ENCODE measurements at places on chromosomes 11 and 22.

DNA sequence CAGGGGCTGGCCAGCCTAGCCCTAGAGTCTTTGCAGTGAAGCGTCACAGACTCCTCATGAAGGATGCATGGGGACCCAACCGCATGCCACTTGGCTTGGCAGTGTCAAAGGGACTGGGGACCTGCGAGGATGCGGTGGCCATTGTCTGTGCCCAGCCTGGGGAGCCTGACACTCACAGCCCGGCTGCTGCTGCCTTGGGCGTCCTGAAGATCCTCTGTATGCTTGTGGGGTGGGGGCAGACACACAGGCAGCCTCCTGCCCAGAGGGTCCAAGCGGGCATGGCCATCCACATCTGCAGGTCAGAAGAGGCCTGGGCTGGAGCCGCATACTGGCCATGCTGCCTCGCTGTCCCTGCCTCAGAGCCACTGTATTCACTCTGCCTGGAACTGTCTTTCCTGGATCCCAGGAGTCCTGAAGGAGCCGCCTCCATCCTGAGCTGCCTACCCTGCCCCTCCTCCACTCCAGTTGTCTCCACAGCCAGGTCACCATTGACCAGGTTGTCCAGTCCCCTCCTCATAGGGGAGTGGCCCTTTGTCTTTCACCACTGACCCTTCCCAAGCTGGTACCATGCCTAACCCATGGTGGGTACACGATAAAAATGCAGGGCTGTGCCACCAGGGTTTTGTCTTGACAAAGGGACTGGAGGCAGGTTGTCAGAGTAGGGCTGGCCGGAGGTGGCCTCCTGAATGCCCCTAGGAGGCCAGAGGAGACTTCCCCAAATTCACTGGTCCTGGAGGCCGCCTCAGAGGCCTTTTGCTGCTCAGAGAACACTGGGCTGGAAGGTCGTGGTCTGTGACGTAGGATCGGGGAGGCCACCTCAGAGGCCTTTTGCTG is 107.0 kb downstream of the KCNQ1OT1 start:
- no peak for DNase-seq

GRCh38 chr22:27991586-27992293 is 72.7 kb upstream of the PITPNB start:
- DNase-seq, result no peak

GRCh38 chr11:133821776-133822175 is 23.5 kb downstream of the SPATA19 start:
- DNase-seq, result no peak

DNA sequence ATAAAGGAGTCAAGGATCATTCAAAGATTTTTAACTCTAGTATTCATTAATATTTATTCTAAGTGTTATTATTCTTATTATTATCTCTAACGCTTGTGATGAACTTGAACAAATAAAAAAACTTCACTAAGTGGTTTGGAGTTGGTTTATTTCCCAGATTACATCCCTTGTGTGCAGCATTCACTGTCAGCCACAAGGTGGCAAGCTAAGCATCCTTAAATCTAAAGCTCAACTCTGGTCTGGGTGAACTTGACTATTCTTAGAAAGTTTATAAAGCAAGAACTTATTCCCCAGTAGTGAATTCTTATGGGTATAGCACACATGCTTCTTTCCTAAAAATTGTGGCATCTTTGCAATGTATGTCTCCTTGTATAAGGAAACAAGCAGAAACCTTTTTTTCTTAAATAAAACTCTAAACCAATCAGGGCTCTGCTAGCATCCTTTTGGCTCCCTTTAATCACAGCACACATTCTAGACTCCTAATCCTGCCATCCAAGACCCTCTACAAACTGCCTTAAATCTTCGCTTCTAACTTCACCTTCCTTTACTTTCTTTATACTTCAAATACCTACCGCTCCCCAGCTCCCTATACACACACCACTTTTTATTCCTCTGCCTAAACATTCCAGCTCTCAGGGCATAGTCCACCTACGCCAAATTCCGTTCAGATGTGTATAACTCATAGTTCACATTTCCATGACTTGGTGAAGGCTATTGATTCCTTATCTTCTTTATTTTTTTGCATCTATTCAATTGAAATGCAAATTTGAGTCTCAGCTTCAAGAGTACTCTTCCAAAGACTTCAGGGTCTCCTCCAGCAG is 1068.8 kb downstream of the DLG2 start:
- no peak for DNase-seq

GRCh38 chr11:88552379-88553062 is 215.0 kb upstream of the CTSC start:
- DNase-seq, result no peak

- DNase-seq, result no peak
Observed at GRCh38 chr11:2399488-2400068, 972 bp upstream of the TSSC4 start.

DNA sequence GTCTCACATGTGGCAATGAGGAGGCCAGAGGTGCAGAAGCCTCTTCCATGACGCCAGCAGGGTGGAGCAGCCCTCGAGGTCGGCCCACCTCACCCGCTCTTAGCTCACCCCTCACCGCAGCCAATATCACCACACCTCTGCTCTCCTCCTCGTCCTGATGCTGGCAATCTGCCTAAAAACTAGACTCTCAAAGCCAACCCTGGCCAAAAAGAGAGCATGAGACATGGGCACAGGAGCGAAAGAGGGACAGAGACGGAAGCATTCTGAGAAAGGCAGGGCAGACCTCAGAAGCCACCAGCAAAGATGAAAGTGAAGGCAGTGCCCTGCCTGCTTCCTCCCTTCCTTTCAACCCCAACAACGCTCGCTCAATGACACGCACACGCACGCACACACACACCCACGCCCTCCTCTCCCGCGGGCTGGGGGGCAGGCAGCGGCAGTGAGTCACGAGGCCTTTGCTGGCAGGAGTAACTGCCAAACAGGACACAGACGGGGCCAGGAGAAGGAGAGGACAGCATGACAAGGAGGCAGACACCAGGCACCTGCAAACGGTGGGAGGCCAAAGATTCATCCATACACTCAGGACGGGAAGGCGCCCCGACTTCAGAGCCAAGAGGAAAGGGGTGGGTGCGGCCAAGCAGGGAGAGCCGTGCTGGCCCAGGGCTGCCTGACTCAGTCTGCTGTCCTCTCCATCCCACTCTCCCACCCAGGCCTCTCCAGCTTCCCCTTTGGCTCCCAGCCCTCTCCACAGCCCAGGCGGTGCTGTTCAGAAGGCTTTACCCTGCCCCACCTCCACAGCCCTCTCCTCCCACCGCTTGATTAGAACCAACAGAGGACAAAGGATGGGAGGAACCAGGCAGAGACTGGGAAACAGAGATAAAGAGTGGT is 11.4 kb downstream of the IGSF9B start:
- DNase-seq, result peak; percentile 97

GRCh38 chr11:124791626-124792341 is 8.4 kb downstream of the MSANTD2 start:
- no peak for DNase-seq

DNA sequence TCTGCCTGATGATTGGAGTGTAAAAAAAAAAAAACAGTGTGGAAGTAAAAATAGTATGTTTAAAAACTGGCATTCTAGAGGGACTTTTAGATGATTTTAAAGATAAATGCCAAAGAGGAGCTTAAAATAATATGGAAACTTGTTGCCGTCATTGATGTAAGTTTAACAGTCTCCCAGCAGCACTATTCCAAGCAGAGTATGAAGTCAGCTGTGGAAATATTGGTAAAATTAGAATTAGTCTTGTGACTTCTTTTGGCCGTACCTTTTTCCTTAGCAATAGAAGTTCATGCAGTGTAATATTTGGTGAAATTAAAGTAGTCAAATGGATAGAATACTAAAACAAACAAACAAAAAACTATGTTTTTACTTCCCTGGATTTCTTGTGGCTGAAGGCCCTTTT is 134.9 kb downstream of the METTL15 start:
- DNase-seq, result no peak

DNA sequence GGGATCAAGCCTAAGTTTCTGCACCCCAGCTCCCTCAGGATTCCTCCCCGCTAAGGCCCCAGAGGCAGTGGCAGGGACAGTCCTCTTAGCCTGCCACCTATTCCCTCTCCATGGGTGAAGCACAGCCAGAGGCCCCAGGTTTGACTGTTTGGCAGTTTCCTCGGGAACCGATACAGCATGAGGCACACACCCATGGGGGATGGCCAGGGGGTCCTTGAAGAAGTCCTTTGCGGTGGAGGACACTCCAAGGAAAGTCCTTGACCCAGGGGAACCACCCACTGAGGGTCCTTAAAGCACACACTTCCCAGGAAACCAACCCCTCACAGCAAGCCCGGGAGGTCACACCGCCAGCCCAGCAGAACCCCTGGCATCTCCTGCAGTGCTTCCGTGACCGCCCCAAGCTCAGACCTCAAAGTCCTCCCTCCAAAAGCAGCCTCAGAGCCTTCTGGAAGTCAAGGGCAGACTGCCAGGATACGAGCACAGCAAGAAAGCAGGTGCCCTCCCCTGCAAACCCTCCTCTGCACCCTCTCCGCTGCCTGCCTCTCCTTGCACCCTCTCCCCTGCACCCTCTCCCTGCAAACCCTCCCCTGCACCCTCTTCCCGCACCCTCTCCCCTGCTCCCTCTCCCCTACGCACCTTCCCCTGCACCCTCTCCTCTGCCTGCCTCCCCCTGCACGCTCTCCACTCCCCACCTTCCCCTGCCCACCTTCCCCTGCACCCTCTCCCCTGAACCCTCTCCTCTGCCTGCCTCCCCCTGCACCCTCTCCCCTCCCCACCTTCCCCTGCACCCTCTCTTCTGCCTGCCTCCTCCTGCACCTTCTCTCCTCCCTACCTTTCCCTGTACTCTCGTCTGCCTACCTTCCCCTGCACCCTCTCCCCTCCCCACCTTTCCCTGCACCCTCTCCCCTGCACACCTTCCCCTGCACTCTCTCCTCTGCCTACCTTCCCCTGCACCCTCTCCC is 1.4 kb downstream of the SIGIRR start:
- no peak for DNase-seq

DNA sequence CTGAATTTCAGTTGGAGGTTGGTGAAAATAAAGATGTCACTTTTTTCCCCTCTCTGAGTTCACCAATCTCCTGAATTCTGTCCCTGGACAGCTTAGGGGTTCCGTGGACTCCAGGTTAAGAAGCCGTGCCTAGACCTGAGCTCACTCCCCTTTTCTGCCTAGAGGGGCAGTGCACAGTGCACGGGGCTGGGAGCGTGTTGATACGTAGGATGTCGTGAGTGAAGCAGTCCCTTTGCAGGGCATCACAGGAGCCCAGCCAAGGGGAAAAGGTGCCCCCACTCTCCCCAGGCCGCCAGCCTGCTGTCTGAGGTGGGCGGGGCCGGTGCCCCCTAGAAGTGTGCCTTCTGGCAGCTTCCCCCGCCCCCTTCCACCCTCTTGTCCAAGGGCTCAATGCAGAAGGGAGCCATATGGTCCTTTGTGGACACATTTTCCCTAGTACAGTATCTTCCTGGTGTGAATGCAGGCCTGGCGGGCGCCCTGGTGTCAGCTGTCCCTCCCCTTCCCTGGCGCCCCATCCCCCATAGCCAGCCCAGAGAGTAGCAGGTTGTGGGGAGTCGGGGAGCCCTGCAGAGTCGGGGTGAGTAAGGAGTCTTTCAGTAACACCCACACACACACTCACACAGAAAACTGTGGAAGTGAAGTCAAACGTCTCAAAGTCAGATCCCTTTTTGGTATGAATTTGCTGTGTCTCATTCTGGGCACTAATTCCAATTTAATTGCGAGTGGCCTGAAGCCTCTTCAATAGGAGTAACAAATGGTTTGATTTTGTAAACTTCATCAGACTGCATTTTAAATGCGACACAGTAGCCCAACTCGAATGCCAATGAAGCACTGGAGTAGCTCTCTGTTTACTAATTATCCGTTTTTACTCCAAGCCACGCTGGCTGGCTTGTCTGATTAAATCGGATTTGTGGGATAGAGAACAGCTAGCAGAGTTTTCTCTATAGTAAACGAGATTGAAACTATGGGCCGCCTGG is 67.5 kb upstream of the NNMT start:
- no peak for DNase-seq

DNA sequence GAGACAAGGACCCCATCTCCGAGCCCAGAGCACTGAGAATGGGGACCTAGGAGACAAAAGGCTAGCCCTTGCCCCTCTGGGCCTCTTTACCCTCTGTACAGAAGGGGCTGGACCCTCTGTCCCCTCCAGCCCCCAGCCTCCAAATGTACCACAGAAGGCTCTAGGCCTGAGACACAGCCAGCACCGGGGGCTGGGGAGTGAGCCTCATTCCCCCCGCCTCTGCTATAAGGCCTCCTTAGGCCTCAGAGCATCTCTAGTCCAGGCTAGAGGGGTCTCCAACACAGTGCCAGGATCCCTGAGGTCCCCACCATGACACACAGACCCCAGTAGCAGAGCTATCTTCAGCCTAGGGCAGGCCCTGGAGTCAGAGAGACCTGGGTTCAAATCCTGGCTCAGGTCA is 4.8 kb downstream of the SMTN start:
- DNase-seq, result no peak

DNA sequence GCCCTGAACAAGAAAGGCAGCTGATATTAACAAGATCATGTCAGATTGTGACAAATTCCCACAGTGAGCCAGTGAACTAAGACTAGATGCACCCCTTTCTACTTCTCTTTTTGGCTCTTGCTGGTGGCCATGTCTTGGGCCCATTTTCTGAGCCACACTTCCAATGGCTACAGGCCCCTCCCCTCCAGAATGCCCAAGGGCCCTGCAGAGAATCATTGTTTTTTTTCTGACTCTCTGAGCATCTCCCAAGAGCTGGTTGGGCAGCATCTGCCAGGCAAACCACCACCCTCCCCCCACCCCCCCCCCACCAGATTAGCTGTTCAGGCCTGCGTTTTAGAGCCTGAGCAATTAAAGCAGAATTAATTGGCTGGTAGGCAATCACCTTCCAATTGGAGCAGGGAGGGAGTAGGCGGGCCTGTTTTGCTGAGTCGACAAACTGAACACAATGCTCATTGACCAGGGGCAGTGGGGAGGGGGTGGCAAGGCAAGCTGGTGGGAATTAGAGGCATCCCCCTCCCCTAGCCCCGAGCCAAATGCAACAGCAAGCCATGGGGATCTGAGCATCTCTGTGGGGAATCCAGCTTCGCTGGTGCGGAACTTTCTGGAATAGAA is 541.4 kb downstream of the MN1 start:
- no peak for DNase-seq

DNA sequence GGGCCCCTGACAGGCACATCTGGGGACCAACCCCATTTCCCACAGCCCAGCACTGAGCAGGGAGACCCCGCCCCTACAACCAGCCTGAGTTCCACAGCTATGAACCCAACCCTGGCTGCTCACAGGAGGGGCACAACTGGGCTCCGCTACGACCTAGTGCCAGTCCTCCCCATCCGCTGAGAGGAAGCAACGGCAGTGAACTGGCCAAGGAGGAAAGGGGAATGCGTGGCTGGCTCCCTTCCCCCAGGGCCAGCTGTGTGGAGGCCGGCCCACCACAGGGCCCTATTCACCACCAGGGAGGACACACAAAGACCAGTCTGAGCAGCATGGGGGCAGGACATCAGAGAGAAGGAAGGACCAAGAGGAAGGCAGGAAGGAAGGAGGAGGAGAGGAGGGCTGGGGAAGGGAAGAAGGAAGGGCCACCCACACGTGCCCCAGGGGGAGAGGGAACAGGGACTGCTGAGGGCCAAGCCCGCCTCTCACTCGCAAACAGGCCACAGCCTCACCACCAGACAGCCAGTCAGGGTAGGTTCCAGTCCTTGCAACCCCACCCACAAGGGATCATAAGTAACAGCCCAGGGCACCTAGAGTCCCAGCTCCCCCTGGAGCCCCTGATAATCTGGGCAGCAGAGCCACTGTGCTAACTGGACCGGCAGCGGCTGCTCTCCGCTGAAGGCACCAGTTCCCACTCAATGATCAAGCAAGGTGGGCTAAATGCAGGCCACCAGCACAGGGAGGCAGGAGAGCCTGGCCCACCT is 8.5 kb upstream of the GAL3ST1 start:
- DNase-seq, result no peak

- no peak for DNase-seq
Observed at GRCh38 chr11:131235328-131236298, 134.8 kb upstream of the NTM start.

All from central memory CD4-positive, alpha-beta T cell (primary cell).